ENCODE measurements at places on chromosomes 5 and 9.
A peak's percentile ranks its signal among the peaks of the same experiment; 100 is the strongest.

GRCh38 chr9:124733964-124734740 lies 37.0 kb downstream of the NR6A1 start:
- no peak for DNase-seq

- no peak for DNase-seq
Observed at GRCh38 chr5:53418409-53418808, 62.0 kb upstream of the FST start.

DNA sequence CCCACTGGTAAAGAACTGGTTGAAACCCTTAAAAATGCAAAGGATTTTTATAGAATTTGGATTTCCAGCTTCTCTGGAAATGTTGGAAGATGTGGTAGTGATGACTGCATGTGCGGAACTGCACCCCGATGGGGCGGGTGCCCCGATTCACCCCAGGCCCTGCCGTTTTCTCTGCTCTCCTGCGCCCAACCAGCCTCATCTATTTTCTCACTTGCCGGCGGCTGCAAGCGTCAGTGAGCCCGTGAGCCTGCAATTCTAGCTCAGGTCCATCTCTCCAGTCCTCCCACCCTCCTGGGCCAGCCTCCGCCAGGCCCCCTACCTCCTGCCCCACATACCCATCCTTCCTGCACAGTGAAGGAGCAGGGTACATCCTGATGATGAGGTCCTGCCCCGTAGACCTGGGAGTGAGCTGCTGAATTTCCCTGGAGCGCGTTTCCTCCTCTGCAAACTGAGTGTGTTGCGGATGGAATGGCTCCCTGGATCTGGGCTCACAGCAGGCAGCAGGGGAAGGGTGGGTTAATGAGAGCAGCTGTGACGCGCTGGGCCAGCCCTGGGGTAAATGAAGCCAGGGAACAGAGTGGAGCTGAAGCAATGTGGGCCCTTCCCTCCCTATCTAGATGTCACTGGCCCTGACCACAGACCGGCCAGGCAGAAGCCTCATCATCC lies 45.9 kb upstream of the PHYKPL start:
- no peak for DNase-seq

GRCh38 chr5:158116965-158117364 lies 258.0 kb upstream of the CLINT1 start:
- DNase-seq: no peak

- no peak for DNase-seq
Observed at GRCh38 chr5:140108093-140109017, 5.6 kb upstream of the PURA start.

DNA sequence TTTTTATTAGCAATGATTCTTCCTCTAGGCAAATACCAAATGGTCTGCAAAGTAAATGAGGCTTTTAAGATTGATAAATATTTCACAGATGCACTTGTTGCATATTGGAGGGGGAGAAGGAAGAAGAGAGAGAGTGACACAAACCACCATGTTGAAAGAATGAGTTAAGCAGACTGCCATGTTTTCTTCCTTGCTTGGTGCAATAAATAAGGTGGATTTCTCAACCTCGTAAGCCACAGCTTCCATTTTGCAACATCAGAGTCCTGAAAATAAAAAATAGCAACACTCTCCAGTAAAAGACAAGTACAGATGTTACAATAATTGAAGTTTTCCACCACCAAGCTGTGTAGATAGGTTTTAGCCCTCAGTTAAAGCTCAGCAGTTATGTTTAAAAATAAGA lies 202.9 kb downstream of the SGCD start:
- no peak for DNase-seq

GRCh38 chr5:150184990-150185912 lies 4.6 kb upstream of the SLC6A7 start:
- DNase-seq: no peak

GRCh38 chr9:120770931-120771330 lies 22.3 kb downstream of the FBXW2 start:
- DNase-seq: no peak

- DNase-seq: no peak
Observed at GRCh38 chr9:112555844-112556482, 69.3 kb downstream of the KIAA1958 start.

DNA sequence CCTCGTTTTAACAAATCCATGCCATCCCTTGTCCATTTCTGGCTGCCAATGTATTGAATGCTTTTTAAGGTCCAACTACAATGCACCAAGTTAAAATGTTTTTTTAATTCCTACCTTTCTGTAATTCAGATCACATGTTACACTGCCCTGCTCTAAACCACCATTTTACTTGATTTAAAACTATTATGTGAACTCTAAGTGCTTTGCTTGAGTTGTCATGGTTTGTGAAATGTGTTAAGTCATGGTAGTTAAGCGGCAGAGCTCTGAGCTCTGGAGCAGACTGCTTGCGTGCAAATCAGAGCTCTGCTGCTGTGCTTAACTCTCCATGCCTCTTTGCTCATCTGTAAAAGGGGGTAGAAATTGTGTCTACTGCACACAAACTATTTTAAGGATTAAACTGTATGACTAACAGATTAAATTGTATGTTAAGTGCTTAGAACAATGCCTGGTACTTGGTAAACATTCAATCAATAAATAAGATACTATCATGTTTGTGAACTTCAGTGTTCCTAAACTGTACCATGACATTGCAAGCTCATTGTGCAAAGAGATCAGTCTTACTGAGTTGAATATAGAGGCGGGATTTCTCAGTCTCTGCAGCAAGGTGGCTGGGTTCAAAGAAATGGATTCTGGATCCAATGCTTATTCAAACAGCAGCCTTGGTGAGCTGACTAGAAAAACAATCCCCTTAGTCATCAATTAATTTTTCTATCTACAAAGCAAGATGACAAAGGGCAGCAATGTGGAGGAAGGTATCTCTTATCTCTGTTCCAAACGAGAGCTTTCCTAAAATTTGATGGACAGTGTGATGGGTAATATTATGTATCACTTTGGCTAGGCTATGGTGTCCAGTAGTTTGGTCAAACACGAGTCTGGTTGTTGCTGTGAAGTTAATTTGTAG lies 16.1 kb upstream of the CMBL start:
- peak; percentile 43 for DNase-seq

GRCh38 chr5:33362915-33363314 lies 77.8 kb upstream of the TARS1 start:
- no peak for DNase-seq

DNA sequence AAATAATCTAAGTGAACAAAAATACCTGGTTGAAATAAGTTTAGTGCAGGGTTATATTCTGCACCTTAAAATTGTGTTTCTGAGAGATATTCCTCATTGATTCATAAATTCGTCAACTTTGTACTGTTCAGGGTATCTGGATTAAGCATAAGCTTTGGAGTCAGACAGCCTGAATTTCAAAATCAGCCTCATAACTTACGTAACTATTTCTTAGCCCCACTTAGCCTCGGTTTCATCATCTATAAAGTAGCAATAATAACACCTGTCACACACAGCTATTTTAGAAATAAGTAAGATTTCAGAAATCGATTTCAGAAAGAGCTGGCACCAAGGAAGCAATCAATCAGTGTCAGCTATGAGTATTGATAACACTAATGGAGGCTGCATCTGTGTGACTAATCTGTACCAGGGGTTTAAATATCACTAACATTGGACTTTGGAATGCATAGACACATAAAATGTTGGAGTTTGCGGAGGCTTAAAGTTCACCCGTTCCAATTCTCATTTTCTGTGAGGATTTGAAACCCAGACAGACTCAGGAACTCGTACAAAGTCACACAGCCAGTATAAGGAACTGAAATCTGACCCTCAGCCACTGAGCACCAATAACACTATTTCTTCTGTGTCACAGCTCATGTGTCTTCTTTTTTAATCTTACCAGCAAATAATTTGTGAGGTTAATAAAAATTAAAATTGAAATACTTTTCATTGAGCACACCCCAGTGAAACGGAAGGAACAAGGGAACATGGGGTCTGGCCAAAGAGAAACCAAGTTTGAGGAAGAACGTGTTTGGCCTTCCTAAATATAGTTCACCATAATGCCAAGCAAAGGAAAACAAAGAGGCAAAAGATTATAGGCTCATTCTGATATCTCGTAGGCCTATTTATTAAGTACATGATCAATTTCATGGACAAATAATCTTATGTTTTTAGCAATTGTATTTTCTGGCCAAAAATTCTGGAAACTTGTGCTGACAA lies 194.4 kb upstream of the PTGER4 start:
- no peak for DNase-seq

GRCh38 chr9:96279932-96280331 lies 22.0 kb downstream of the HSD17B3 start:
- no peak for DNase-seq

- DNase-seq: no peak
Observed at GRCh38 chr5:125775896-125776295, 647.3 kb upstream of the GRAMD2B start.

DNA sequence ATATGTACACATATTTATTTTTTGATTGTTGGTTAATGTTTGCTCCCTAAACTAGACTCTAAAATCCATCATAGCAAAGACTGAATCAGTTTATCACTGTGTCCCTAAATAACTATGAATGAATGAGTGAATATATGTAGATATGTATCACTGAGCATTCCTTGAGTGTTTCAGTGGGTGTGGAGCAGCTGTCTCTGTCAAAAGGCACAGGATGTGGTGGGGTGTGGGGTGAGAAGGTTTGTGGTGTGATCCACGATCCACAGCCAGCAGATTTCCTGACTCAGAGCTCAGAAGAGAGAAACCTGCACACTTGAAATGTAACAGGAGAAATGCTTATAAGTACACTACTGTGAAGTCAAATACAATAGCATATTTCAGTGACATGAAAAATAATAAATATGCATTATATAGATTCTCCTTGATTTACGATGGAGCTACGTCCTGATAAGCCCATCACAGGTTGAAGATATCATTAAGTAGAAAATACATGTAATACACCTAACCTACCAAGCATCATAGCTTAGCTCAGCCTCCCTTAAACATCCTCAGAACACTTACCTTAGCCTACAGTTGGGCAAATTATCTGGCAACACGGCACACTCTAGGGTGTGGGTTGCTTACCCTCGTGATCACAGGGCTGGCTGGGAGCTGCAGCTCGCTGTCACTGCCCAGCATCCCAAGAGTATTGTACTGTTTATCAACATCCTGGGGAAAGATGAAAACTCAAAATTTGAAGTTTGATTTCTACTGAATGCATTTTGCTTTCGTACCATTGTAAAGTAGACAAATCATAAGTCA lies 287.0 kb downstream of the GAS1 start:
- DNase-seq: peak; percentile 89

DNA sequence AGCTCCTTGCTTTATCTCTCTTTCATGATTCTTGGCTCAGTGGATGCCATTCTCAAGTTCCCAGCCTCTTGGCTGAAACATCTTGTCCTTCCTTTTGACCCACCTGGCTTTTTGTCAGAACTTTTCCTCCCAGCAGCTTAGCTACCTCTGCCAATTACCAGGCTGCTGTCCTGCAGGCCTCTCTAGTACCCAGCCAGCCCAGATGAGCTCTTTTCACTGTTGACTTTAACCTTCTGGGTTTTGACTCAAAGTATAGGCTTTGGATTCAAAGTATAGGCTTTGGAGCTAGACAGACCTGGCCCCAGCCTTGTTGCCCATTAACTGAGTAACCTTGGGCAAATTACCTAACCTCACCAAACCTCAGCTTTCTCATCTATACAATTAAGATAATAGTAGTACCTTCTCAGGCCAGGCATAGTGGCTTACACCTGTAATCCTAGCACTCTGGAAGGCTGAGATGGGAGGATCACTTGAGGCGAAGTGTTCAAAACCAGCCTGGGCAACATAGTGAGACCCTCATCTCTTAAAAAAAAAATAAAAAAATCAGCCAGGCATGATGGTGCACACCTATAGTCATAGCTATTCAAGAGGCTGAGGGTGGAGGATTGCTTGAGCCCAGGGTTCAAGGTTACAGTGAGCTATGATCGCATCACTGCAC lies 6.6 kb upstream of the TMEFF1 start:
- DNase-seq: no peak

DNA sequence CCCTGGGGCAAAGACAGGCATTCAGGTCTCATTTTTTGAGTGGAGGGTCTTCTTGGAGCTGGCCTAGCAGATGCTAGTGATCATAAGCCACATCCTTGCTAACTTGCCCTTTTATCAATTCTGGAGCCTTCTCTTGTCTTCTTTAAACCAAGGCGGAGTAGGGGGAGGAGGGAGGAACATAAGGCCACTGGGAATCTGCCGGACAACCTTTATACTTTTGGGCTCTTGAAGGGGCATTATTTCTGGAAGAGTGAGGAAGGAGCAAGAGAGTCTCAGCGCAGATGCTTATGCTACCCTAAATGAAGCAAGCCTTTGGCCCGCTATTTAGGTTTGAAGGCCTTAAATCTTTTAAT lies 2.0 kb downstream of the TMEFF1 start:
- DNase-seq: no peak

GRCh38 chr5:169091396-169091980 lies 209.5 kb downstream of the SLIT3 start:
- DNase-seq: no peak

- no peak for DNase-seq
Observed at GRCh38 chr5:73945505-73945904, 319.5 kb downstream of the ARHGEF28 start.

DNA sequence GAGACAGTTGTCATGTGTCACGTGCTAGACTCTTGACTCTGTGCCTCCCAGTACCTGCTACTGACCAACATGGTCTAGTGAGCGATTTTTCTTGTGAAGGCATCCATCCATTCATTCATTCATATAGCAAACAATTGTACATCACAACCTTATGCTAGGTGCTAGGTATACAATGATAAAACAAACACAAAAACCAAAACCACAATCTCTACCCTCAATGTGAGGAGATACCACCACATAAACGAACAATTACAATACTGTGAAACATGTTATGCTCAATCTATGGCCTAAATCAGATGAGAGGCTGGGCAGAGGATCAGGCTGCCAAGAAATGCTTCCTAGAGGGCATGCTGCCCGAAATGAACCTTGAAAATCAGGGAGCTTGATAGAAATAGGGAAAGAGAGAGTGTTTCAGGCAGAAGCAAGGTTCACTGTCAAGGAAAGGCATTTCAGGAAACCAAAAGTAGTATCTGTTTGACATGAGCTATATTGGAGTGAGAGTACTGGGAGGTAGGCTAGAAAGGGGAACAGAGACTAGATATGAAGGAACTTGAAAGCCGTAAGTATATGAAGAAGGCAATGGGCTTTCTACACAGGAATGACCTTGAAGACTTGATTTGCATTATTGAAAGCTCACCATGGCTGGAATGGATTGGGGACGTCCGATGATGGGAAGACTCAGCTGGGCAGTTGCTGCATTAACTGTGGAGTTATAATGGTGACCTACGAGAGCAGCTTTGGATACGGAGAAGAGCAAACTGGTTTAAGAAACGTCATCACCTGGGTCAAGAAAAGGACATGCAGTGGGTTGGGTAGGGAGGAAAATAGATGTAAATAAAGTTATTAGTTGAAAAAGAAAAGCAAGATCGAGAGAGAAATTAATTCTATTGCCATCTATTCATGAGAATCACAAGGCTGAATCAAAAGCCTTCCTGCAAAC lies 90.1 kb downstream of the THBS4 start:
- no peak for DNase-seq

GRCh38 chr9:97366889-97367288 lies 45.0 kb upstream of the TDRD7 start:
- no peak for DNase-seq
